Lung microvascular endothelial cell (primary cell): ENCODE measurements at places on chromosomes 2 and 18. TPM values are rescaled to one million over a fixed set of nuclear protein-coding genes. Genes with fewer than 3 reads are reported as not detected.

The CYRIA gene
- total RNA-seq = 23.8 and 26.4 TPM in 2 replicates

GRCh38 chr2:134582547-134582899 is 136.3 kb downstream of the TMEM163 start:
- DNase-seq = no peak

DNA sequence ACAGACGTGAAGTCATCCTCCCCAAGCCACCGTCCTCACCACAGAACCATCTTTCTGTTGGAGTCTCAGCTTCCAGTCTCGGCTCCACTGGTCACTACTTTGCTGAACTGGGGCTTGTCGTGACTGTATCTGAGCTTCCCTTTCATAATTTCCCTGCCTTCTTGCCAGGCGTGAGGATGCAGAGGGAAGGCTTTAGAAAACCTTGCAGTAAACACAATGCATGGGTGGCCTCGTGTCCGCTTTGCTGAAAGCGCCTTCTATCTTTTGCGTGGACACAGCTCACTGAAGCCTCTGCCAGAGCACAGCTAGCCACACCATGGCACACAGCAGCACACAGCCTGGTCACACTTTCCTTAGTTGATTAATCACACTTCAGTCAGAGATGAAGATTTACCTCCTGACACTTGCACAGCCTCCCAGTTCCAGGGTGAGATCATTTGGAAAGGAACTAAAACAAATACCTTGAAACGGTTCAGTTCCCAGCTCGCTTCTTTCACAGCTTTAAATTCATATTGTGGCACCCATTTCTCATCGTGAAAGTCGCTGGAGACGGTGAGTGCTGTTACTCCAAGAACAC is 2.8 kb upstream of the GPR45 start:
- DNase-seq = no peak

DNA sequence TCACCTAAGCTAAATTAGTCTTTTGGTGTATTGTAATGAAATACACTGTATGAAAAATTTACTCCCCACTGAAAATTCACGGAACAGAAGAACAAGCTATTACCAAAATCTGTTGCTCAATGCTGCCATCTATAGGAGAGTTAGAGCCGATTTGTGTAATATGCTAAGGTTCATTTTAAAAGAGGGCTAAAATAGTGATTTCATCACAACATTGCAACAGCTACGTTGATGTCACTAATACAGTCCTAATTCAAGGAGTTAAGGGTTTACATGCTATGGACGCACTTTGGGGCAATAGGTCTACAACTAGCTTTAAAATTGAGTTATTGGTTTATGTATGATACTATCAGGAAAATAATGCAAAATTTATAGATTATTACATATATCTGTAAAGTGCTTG is 3.0 kb upstream of the IRS1 start:
- peak; percentile 80 for DNase-seq

The GPR45 gene
- total RNA-seq = not detected in 2 replicates

The IL1F10 gene
- not detected in 2 replicates for total RNA-seq
